ENCODE measurements at places on chromosomes 7 and 10. TPM values are rescaled to one million over a fixed set of nuclear protein-coding genes. Genes with fewer than 3 reads are reported as not detected.

TMEM26 gene
- total RNA-seq, result 2.4 TPM

ELN gene
- 27.0 TPM for total RNA-seq

ANKRD30A gene
- not detected for total RNA-seq

GPRIN2 gene
- total RNA-seq, result 32.0 TPM

OR2A1 gene
- total RNA-seq, result not detected

AGAP4 gene
- total RNA-seq, result 11.6 TPM

TMEM176B gene
- total RNA-seq, result 4.3 TPM

PIP gene
- total RNA-seq, result not detected

AFAP1L2 gene
- 9.8 TPM for total RNA-seq

SEMA3E gene
- total RNA-seq, result 5.5 TPM

GJC3 gene
- not detected for total RNA-seq

MEOX2 gene
- total RNA-seq, result 0.09 TPM

SPAM1 gene
- total RNA-seq, result not detected

PRR15 gene
- total RNA-seq, result not detected

NME8 gene
- total RNA-seq, result not detected

NODAL gene
- 1.00 TPM for total RNA-seq
